ENCODE measurements at places on chromosomes 3 and 15.

- no peak for DNase-seq
Observed at GRCh38 chr3:195156286-195156890, 114.6 kb downstream of the XXYLT1 start.

DNA sequence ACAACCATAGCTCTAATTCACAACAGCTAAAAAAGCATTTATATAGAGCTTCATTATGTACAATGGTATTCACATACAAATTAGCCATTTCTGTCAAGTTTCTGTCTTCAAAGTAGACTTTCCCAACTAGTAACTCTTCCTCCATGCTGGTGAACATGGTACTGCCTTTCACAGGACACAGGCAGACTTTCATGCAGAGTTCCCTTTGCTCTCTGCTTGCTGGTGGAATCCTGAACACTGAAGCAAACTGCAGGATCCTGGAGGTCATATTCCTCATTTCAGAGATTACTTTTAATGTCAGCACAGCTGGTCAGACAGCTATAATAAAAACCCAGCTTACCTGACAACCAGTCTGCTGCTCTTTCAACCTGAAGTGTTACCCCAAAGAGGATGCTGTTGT is 53.6 kb downstream of the TASOR start:
- no peak for DNase-seq

DNA sequence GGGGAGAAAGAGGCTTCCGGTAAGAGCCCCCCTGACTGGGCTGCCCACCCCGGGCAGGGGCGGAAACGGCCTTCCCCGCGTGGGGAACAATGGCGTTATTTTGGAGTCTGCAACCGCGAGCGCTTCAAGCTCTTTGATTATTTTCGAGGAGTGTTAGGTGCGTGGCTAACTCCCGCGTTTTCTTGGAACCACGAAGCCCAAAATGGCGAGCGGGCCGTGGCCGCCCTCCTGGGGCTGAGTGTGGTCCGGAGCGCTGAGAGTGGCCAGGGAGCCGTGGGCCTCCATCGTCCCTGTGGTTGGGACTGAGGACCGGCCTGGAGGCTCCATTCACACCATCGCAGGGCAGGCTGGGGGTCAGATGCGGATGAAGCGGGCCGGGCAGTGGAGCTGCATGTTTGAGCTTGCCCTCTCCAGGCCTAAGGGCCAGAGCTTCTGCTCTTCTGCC is 44.6 kb upstream of the POLG start:
- DNase-seq = no peak

GRCh38 chr3:115789481-115789880 is 166.2 kb downstream of the GAP43 start:
- DNase-seq = no peak

DNA sequence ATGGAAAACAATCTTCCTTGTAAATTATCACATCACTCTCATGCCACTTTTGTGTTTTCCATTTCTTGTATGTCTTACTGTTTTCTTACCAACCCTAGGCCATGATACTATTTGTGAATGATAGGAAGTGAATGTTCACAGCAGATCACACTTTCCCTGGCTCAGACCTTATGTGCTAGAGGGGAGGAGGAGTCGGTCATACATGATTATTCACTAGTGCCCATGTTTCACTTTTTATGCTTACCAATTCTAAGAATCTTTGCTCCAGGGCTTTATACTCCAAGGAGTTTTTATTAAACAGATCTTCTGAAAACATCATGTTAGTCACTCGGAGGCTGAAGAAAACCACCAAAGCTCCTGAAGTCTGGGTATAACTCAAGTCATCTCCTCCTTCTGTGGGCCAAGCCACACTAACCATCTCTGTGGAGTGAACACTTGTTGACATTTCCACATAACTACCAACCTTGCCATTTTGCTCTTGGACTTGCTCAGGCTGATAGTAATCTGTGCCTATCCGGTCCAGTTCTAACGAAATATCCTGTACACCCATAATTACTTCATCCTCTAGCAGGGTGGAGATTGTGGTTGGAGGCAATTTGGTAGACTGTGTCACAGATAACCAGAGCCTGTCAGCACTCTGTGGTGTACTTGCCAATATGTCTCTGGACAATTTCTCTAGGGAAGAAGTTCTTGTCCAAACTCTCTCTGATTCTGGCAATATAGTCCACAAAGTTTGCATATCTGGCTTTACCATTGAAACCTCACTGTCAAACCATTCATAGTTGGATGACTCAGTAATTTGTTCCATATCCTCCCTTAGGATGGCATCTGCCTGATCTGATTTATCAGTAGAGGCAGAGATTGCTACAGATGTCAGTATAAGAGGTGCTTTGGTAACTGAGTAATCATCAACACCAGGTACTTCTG is 76.8 kb downstream of the IMPG2 start:
- no peak for DNase-seq

- no peak for DNase-seq
Observed at GRCh38 chr3:79257791-79258190, 510.0 kb downstream of the ROBO1 start.

GRCh38 chr3:31025541-31025940 is 131.1 kb upstream of the GADL1 start:
- no peak for DNase-seq

DNA sequence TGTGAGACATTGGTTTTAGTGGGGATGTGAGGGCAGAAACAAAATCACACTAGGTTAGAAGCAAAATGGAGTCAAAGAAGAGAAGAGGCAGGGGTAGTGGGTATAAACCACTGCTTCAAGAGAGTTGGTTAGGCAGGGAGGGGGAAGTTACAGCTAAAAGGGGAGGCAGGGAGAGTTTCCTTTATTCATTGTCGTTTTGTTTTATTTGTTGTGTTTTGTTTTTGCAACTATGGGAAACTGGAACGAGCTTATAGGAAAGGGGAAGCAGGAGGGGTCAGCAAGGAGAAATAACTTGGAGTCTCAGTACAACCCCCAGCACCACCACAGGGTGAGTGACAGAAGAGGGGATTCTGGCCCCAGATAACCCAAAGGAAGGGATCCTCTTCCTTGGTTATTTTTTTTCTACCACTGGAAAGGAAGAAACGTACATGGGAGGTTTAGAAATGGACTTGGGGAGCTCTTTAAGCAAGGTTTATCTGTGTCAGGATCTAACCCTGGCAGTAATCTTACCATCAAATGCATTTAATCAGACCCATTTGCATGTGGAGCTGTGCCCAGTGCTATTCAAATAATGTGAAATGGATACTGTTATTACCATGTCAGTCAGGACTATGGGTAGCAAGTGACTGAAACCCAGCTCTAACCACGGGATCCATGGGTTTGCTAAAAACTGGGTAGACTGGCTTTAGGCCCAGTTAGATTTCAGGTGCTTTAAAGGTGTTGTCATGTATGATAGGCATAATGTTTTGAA is 68.7 kb downstream of the CCNL1 start:
- DNase-seq = no peak

- DNase-seq = no peak
Observed at GRCh38 chr3:119408243-119408950, 55.0 kb downstream of the TMEM39A start.

- no peak for DNase-seq
Observed at GRCh38 chr3:189900578-189900977, 220.1 kb downstream of the P3H2 start.

DNA sequence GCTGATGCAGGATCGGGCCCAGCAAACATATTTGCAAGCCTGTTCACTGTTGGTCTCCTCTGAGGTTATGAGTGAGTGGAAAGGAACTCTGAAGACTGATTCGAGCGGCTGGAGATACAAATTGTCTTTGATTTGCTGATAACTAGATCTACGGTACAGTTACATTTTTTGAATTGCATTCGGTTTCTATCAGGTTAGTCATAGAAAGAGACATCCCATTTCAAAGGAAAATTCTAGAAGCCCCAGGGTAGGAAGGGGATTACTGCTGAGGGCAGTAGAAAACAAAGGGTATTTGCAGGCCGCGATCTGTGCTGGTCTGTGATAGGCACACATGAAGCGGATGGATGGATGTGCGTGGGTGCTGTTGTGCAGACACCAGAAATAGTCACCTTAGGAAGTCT is 228.4 kb downstream of the ITPR1 start:
- DNase-seq = no peak

DNA sequence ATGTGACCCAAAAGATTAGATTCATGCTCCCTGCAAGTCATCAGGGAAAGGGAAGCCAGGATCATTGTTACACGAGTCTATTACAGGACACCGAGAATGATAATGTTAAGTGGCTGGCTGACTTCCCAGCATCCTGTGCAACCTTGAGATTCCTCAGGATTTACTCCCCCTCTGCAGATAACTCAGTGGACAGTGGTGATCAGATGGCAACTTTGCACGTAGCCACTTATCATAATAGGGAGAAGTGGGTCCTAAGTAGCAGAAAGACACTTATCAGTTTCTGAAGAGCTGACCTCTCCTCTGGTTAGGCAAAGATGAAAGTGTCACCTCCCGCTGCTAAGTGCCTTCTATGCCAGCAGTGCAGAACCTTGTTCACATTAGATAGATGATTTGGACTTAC is 6.7 kb upstream of the TMPRSS7 start:
- peak; percentile 96 for DNase-seq

GRCh38 chr15:65088643-65089021 is 12.1 kb downstream of the KBTBD13 start:
- DNase-seq = no peak

DNA sequence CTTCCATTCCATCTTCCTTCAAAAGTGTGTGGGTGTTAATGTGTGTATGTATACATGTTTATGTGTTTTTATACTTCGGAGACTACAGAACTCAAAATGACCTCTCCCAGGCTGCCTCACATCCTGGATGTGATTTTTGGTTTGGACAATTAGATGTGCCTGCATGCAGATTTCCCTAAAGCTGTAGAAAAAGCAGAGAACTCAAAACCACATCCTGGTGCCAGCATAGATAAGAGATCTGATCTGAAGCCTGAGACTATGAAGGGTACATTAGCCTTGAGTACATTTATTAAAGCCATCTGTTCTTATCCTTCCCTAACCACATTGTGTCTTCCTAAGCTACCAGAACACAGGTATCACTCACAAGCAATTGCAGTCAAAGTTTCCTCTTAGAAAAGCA is 319.4 kb upstream of the RASGRP1 start:
- peak; percentile 32 for DNase-seq

GRCh38 chr3:134799393-134799792 is 4.3 kb downstream of the EPHB1 start:
- DNase-seq = no peak

DNA sequence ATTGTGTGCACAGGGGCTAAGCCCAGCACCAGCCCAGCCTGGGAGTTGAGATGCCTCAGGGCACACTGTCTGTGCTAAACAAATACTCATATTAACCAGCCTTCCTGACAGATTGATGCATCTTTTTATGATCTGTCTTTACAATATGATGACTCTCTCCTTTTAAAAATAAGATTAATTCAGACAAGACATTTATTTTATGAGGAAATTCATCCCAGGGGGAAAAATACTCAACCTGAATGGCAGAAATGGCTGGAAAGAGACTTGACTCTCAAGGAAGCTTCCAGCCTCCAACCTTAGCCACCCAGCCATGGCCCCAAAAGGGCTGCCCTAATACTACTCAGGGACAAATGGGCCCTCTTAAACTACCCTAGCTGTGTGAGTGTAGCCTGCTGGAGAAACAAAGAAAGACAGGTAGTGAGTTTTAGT is 46.9 kb downstream of the NOX5 start:
- no peak for DNase-seq

- DNase-seq = no peak
Observed at GRCh38 chr3:61848885-61849284, 287.5 kb downstream of the PTPRG start.

- no peak for DNase-seq
Observed at GRCh38 chr3:140706360-140706759, 28.5 kb downstream of the TRIM42 start.

DNA sequence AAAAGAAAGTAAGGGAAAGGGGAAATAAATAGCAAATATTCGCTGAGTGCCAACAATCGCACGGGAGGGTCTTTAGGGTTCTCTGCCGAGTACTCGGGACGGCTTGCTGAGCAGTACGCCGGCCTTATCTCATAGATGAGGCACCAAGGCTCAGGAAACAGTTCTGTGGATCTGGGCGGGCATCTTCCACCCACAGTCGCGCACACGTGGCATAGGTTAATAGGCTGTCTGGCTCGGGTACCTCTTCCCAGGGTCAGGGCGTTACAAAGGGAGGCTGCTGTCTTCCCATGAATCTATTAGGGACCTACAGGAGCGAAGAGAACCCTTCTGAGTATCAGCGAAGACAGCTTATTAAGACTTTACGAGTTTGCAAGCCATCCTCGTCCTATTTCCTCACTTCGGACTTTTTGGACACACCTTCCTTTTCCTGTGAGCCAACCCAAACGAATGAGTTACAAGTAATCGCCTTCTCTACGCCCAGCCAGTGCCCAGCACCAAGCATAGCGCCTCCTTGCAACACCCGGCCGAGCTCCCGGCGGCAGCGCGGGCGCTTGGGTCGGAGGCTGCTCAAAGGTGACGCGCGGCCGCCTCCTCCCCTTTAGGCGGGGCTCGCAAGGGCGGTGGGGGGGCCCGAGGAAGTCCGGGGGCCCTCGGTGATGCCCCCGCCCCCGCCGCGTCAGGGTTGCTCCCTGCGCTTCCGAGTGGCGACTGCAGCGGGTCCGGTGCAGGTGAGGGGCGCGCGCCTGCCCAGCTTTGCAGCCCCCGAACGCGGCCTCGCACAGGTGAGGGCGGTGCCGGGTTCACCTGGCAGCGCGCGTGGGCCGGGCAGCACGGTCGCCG is at the start of gene MCTP2:
Gene MCTP2, plus strand, starts transcription at position 679 of the 840 bp plus-strand sequence. CDS start 66,705 bp downstream, outside the sequence.
- DNase-seq = peak; percentile 63

DNA sequence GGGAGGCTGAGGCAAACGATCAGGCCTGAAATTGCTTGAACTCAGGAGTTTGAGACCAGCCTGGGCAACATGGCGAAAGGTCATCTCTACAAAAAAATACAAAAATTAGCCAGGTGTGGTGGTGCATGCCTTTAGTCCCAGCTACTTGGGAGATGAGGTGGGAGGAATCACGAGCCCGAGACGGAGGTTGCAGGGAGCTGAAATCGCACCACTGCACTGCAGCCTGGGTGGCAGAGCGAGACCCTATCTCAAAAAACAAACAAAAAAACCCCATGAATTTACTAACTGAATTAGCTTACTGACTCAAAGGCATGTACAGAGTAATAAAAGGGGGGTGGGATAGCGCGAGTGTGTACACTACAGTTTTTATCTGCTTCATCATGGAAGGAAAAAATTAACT is 19.3 kb downstream of the ARF4 start:
- DNase-seq = no peak

GRCh38 chr15:44810237-44810636 is 73.9 kb downstream of the TRIM69 start:
- DNase-seq = no peak

GRCh38 chr3:53149699-53150098 is 11.3 kb upstream of the PRKCD start:
- DNase-seq = no peak

GRCh38 chr15:91946581-91947292 is 93.2 kb downstream of the SLCO3A1 start:
- DNase-seq = no peak

- no peak for DNase-seq
Observed at GRCh38 chr3:143658861-143659260, 189.4 kb downstream of the SLC9A9 start.

- peak; percentile 38 for DNase-seq
Observed at GRCh38 chr15:58453931-58454793, 22.4 kb downstream of the LIPC start.

Data from NCI-H524 treated with DMSO at 0.1 percent for 48 hours (cell line).